ENCODE measurements at places on chromosomes 13 and 19.

GRCh38 chr13:110306960-110307766 is at the start of the genes COL4A1 and COL4A2:
COL4A1 (minus strand) TSS chr13:110307157; CDS start chr13:110307027, 130 bp downstream.
COL4A2 (plus strand) TSS chr13:110307284; CDS start chr13:110307904, 620 bp downstream.
- DNase-seq: no peak

- DNase-seq: no peak
Measured at GRCh38 chr19:12865746-12866415, 15.4 kb downstream of the DNASE2 start.

DNA sequence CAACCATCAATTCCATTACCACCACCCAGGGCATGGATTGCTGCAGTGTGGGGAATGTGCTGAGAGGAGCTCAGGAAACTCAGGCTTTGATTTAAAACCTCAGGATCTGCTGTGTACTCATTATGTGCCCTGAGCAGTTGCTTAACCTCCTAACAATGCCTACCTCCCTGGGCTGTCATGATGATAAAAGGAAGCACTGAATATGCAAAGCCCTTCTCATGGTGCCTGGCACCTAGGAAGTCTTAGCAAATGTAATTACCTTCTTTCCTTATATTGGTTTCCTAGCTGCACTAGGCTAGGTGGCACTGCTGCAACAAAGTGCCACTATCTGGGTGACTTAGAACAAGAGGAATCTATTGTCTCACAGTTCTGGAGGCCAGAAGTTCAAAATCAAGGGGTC is 62.2 kb downstream of the KCTD12 start:
- no peak for DNase-seq

- no peak for DNase-seq
Measured at GRCh38 chr13:35131471-35131870, 189.4 kb downstream of the NBEA start.

GRCh38 chr13:54637366-54637765 is 1608.8 kb downstream of the OLFM4 start:
- peak; percentile 46 for DNase-seq

- DNase-seq: no peak
Measured at GRCh38 chr19:49506575-49507105, 5.8 kb upstream of the FCGRT start.

- no peak for DNase-seq
Measured at GRCh38 chr13:25683056-25683455, 311.3 kb downstream of the ATP8A2 start.

- no peak for DNase-seq
Measured at GRCh38 chr13:32624441-32624840, 38.2 kb downstream of the PDS5B start.

- no peak for DNase-seq
Measured at GRCh38 chr13:114235697-114236096, 1.0 kb downstream of the CDC16 start.

- no peak for DNase-seq
Measured at GRCh38 chr13:33884531-33885220, 66.7 kb downstream of the RFC3 start.

DNA sequence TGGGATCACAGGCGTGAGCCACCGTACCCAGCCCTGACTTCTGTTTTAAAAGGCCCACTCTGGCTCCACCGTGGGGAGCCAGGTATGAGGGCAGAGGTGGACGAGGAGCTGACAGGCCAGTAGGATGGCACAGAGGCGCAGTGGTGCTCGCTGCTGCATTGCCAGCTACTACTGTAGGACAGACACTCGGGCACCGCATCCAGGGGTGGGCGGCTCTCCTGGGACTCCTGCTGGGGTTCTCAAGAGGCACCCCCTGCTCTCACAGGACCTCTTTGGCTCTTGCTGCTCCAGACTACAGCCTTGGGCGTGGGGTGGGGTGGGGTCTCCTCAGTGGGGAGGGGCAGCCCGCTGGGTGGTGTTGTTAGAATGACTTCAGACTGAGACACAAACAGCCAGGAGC is 53.4 kb downstream of the LATS2 start:
- no peak for DNase-seq

- no peak for DNase-seq
Measured at GRCh38 chr19:29107831-29108230, 105.1 kb downstream of the UQCRFS1 start.

DNA sequence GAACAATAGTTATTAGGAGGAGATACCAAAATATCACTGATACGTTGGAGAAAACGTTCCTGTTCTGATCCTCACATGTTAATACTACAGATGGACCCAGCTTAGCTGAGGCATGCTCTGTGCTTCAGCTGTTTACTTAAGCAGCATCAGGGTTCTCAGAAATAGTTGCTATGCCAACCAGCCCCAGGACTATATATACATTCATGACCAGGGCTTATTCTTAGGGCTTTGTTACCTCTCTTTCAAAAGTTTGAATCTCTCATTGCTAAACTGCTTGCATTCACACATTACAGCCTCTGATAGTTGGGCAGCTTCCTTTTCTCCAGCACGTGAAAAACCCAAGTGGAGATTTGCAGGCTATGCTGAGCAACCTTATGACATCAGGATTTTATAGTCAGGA is 800.4 kb downstream of the DIAPH3 start:
- no peak for DNase-seq

- no peak for DNase-seq
Measured at GRCh38 chr19:39602224-39602623, at the start of gene LGALS13. LGALS13 (plus strand) TSS chr19:39602524; CDS start chr19:39602569, 45 bp downstream.

DNA sequence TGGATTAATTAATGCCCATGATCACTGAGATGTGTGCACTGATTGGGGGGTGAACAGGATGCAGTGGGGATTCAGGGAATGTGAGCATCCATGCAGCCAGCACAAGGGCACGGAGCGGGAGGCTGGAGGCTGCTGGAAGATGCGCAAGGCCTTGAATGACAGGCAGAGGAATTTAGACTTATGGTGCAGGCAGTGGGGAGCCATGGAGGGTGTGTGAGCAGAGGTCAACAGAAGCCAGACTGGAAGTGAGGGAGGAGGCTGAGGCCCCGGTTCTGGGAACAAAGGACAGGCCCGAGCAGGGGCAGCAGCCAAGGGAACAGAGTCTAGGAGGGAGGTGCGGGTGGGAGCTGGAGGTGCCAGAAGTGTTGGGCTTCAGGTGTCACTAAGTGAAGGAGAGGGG is 7.3 kb upstream of the COLGALT1 start:
- no peak for DNase-seq

- no peak for DNase-seq
Measured at GRCh38 chr13:76950101-76950500, 1.8 kb downstream of the ACOD1 start.

GRCh38 chr13:69243366-69243765 is 864.3 kb upstream of the ATXN8OS start:
- DNase-seq: no peak

DNA sequence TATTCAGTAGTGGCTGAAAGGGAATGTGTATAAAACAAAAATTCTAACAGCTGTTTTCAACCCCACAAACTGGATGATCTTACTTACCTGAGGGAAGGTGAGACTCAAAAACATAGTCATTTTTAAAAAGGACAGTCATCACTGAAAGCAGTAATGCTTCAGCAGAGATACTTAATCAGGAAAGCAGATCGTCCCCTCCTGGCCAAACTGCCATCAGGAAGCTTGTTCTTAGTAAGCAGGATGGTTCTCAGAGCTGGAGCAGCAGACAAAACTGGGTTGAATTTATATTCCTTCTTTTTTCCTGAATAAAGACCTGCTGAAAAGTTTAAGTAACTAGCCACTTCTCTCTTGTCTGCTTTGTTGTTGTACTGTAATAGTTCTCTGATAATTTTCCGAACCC is 1156.5 kb downstream of the OLFM4 start:
- no peak for DNase-seq

GRCh38 chr13:93248627-93249047 is 22.0 kb downstream of the GPC6 start:
- no peak for DNase-seq

DNA sequence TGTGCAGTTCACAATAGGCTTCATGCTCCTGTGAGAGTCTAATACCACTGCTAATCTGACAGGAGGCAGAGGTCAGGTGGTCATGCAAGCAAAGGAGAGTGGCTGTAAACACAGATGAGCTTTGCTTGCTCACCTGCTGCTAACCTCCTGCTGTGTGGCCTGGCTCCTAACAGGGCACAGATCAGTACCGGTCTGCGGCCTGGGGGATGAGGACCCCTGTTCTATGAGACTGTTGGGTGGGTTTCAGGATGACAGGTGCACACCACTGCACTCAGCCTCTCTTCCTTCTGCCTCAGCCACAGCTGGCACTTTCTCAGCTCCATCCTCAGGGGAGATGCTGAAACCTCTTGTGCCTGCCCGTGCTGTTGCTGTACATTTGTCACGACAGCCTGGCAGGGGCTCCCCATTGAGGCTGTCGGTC is 9.7 kb downstream of the CLEC4G start:
- no peak for DNase-seq

DNA sequence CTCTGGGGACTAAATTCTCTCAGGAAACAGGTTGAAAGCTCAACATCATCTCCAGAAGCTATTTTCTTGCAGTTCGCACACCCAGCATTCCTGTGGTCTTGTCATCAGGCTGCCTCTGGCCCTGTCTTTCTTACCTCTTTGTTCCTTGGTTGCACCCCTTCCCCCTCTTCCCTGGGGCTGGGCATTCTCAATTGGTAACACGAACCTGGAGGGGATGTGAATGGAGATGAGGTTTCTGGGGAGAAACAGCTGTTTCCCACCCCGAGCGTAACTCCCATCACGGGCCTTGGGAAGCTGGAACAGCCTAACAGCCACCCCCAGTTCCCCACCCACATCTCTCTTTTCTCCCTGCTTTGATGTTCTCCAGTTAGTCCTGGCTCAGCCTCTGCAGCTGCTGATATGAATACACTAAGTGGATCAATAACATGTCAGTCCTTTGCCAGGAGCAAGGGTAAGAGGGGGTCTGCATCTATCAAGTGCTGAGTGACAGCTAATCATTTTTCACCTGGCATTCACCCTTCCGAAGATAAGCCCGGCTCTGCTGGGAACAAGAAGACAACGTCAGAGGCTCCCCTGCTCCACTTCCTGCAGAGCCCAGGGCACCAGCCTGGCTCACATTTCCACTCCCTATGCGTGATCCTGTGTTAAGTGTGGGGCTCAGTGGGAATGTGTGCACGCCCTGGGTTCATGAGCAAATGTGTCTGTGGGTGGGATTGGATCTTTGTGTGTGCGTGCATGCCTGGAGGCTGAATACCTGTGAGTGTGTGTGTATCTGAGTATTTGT is 74.0 kb upstream of the KCTD15 start:
- DNase-seq: no peak

DNA sequence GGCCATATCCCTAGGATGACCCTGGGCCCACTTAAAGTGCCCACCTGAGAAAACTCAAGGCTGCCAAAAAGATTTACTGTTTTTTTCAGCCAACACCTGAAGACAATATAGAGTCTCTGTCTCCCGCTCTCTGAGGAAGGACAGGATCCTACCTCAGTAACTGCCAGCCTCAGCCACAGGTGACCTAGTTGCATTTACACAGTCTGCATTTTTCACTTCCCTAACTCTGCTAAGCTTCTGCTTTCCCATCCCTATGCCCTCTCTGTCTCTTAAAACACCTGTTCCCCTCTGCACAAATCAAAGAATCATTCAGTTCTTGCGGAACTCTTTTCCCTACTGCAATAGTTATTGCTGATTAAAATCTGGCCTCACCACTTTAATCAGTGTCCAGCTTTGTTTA is 609.5 kb downstream of the UQCRFS1 start:
- DNase-seq: no peak

DNA sequence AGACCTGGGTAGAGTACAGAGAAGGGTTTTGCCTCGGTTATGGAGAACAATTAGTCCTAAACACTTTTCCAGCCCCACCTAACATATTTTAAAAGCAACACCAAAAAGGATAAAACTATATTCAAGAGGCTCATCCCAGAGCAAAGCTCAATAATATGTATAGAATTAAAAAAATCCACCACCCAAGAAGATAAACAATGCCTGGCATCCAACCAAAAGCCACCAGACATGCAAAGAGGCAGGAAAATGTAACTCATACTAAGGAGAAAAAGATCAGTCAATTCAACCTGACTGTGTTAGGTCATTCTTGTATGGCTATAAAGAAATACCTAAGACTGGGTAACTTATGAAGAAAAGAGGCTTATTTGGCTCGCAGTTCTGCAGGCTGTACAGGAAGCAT is 39.3 kb downstream of the FGF9 start:
- DNase-seq: no peak

DNA sequence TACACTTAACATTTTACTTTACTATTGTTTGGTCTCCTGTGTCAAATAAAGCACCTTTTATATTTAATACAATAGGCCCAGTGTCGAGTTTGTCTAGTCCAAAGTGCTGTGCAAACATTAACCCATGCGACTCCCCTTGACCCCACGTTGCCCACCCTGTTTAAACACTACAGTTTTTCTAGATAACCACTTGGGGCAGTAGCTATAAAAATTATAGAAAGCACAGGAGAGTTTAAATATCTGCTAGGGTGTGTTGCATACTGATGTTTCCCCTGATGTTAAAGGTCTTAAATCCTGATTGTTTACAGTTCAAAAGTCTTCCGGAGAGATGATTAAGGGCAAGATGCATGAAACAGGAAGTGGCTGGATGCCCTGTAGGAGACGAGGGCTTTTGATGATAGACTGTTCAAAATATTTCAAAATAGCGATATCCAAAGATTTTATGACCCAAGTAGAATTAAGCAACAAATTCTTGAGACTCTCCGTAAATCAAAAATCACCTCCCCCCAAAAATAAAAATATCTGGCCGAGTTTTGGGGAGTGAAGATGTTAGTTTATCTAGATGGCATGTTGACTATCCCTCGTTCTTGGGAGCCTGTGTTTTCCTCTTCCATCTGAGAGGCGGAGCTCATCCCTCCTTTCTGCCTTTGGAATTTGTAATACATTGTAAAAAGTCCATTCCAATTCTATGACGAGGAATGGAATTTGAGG is 167.1 kb downstream of the FGF9 start:
- DNase-seq: no peak

DNA sequence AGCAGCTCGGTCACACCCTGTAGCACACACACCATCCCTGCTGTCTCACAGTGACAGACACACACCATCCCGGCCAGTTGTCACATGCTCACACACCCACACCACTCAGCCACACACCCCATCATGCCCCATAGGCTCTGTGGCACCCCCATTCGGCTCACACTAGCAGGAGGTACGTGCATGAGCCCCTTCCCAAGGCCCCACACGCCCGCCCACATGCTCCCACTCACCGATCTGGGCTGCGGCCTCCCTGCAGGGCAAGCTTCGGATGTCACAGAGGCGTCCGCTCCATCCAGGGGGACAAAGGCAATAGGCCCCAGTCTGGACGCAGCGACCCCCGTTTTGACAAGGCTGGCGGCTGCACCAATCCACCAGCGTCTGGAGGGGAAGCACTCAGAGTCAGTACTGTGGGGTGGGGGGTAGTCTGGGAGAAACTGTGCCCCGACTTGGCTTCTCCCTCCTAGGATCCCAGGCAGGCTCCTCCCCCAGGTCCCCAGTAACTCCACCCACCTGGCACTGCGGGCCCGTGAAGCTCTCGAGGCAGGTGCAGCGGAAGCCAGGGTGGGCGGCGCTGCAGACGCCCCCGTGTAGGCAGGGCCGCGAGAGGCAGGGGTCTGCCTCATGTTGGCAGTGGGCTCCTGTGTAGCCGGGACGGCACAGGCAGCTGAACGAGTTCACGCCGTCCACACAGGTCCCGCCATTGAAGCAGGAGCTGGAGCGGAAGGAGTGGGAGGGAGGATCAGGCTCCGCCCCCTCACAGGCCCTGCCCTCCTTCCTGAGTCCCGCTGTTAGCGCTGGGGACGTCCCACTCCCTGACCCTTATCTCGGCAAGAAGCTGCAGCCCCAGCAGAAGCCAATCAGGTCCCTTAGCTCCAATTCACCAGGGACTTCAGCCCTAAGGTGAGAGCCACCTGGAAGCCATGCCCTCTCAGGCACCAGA is 20.1 kb downstream of the NOTCH3 start:
- no peak for DNase-seq
